ENCODE measurements at places on chromosomes 16 and 17.
A peak's percentile ranks its signal among the peaks of the same experiment; 100 is the strongest.

- DNase-seq: no peak
These were observed 181.8 kb upstream of the CIBAR2 start for GRCh38 chr16:85293904-85294642.

DNA sequence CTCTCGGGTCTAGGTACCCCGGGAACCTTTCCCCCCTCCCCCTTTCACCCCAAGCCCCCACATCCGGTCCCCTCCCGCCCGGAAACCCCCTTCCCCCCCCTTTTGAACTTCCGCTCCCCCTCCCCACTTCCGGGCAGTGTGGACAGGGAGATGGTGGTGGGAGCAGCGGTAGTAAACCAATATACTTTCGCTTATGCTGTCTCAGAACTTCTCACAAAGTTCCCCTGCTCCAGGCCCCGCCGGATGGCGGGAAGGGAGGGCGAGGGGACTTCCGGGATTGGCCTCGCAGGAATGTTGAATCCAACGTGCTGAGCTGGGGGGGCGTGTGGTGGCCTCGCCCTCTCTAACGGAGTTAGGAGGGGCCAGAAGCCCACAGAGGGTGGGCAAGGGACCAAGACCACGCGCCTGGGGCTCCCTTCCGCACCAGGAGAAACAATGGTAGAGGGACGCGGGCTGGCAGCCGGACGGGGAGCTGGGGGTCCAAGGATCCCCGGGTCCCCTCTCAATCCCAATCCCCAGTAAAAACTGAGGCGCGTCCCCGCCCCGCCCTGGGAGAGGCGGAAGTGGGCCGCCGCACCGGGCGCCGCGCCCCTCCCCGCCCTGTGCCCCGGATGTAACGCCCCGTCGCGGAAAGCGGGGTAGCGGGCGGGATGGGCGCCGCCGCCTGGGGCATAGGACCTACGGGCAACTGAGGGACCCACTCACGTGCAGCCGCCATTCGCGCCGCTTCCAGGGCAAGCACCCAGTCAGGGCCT is 742 bp downstream of the PFN1 start:
- DNase-seq: peak; percentile 53

- peak; percentile 58 for DNase-seq
These were observed at the start of gene SETD6 for GRCh38 chr16:58515125-58515870. Gene SETD6, plus strand, starts transcription at chr16:58515517. Its CDS starts 21 bp downstream, at chr16:58515538.

DNA sequence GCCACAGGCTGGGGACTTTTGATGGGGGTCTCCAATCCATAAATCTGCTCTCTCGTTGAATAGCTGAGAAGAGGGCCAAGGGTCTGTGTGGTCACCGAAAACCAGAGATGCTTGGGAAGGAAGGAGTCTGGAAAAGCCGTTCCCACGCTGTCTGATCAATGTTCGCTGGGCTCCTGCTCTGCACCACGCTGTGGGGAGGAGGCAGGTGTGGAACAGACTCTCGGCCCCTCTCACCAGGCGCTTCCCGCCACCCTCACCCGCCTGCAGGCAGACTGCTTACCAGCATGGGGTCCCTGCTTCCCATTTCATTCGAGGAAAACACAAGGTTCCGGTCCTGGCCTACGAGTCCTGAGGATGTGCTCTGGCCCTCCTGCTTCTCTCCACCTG is 702 bp upstream of the ALDH3A1 start:
- no peak for DNase-seq

- no peak for DNase-seq
These were observed 387.5 kb upstream of the GOT2 start for GRCh38 chr16:59121411-59122261.

GRCh38 chr16:1580256-1580655 is 31.6 kb downstream of the IFT140 start:
- DNase-seq: no peak

Data from stimulated activated CD8-positive, alpha-beta memory T cell treated with anti-CD3 and anti-CD28 coated beads, Interleukin-7, amount 100 ng/mL, for 48 hours (primary cell).